Epithelial cell of esophagus (primary cell): ENCODE measurements at places on chromosomes 12 and 14.
A peak's percentile ranks its signal among the peaks of the same experiment; 100 is the strongest.

- no peak for DNase-seq
Measured at GRCh38 chr14:65790172-65790815, 377.8 kb downstream of the FUT8 start.

GRCh38 chr14:66421990-66422946 lies 63.9 kb upstream of the CCDC196 start:
- no peak for DNase-seq

- DNase-seq: no peak
Measured at GRCh38 chr12:120984351-120984898, 6.1 kb downstream of the HNF1A start.

DNA sequence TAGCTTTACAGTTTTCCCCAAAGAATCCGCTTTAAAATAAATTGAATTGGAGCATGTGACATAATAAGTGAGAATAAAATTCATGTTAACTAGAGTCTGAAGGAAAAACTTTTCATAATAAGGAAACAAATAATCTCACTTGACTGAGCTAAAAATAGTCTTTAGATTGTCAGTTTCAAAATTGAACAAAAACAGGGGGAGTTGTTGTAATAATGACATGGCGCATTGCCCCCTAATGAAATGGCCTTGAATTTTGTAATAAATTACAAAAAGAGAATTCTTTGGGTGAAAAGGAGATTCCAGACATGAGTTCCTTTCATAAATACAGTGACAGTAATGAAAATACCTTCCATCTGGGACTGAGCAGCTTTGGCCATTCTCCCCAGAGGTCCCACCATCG lies 178.6 kb downstream of the EFCAB11 start:
- no peak for DNase-seq

DNA sequence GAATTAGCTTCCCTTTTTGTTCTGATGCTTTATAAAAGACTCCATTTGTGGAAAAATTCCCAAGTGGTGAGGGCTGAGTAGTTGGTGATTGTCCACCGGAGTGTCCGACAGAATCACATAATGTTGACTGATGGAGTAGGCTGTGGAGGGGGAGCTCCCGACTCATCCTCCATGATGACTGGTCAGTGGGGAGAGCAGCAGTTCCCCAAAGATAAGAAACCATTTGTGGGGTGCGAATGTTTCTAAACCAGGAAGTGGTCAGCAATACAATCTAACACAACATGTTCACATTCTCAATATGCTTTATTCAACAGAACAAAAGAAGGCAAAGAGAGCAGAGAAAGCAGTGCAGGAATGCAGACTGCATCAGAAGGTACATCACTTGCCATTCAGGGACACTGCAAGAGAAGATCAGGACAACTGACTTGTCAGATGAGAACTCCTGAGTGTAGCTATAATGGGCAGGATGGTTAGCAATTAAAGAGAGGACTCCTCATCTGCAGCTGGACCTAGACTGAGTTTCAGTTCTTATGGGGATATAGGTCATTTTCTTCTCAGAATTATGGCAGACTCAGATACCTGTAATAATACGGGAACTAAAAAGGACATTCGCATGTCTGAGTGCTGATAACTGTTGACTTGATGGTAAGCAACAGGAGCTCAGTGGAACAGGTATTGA lies 5.4 kb downstream of the KRT6B start:
- DNase-seq: peak; percentile 54

- no peak for DNase-seq
Measured at GRCh38 chr12:112191201-112191600, 65.8 kb downstream of the TRAFD1 start.

DNA sequence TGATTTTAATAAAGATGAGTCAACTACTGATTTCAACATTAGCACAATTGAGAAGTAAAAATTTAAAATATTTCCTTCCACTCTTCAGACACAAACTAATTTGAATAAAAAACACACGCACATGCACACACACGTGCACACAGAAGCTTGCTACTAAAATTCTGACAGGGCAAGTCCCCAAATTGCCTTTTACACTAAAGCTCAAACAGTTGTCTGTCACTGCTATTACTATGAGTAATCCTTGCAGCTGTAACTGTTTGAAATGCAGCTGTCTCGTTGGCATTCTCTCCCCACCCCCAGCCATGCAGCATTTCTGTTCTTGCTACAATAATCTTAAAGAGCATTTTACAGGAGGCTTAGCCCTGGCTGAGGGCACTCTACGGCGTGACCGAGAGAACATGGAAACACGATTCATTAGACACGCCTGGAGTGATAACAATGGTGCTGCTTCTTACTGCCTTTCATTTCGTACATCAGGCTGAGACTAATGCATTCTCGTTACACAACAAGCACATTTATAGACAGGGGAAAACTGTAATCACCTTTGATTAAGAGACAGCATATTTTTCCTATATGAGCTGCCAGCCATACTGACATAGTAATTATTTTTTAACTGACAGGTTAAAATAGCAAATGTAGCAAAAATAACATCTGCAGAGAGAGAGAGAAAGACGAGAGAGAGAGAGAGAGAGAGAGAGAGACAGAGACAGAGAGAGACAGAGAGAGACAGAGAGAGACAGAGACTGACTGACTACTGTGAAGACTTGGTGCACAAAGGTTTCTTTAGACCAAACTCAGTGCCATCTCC lies 153.8 kb downstream of the MED13L start:
- DNase-seq: peak; percentile 68

- no peak for DNase-seq
Measured at GRCh38 chr12:1629338-1630132, 504 bp downstream of the WNT5B start.

GRCh38 chr14:76034566-76034965 lies 49.0 kb downstream of the IFT43 start:
- DNase-seq: peak; percentile 55

DNA sequence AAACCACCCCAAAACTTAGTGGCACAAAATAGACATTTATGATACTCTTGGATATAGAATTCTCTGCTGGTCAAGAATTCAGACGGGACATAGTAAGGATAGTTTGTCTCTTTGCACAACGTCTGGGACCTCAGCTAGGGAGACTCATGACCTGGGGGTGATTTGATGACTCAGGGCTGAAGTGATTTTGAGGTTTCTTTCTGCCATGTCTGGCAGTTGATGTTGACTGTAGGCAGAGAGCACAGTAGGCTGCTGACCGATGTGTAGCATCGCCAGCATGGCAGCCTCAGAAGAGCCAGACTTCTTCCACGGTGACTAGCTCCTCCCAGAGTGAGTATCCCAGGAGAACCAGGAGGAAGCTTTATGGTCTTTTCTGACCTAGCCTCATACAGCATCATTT lies 88.9 kb upstream of the FRMD6 start:
- peak; percentile 76 for DNase-seq

DNA sequence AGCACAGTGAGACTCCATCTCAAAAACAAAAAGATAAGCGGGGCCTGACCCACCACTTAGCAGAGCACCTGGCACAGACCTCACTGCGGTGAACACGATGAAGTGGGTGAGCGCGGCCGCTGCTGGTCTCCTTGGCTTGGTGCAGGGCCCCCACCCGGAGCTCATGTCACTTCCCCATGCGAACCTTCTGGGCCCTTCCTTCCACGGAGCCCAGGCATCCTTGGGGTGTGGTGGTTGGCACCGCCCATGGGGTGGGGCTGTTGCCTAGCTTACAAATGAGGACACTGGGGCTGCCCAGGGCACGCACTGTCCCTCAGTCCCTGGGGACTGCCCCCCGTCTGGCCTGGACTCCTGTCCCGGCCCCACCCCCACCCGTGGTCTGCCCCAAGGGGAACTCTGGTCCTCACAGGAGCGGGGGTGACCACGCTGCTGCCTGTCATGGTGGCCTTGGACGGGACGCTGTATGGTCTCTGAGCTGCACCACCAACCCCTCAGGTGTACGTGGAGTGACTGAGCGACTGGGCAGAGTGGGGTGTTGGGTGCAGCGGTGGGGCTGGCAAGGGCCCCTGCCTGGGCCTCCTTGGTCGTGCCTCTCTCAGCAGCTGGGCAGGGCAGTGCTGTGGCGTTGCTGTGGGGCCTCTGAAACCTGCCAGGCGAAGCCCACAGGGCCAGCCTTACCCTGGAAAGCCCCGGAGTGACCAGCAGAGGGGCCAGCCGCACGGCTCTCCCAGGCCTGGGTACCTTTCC lies 15.3 kb downstream of the FBRSL1 start:
- no peak for DNase-seq

DNA sequence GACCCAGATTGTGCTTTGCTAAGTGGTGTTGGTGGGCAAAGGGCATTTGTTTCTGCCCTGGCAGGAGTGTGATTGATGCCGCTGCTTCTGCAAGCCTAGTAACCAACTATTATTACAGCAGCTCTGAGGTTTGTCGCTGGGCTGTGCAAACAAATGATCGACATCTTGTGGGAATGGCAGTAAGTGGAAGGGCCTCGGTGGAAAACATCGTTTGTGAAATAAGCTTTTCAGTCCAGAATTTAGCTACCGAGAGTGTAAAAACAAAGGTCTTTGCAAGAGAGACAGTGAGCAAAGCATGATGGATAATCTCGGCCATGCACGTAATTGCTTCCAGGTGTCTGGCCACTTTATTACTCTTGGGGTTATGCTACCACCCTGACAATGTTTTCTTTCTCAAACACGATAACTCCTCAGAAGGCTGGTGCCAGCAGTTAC lies 397.7 kb upstream of the PRICKLE1 start:
- DNase-seq: no peak

DNA sequence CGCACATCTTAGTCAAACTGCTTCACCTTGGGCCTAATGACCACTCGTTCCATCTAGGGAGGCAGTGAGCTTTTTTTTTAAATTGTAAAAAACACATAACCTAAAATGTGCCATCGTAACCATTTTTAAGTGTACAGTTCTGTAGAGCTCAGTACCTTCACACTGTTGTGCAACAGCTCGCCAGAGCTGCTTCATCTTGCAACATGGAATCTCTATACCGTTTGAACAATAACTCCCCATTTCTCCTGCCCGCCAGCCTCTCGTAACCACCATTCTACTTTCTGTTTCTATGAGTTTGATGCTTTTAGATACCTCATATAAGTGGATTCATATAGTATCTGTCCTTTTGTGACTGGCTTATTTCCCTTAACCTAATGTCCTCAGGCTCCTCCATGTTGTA lies 196.2 kb downstream of the CHST11 start:
- DNase-seq: no peak

GRCh38 chr12:2625289-2625612 lies 169.5 kb upstream of the FKBP4 start:
- no peak for DNase-seq

- DNase-seq: no peak
Measured at GRCh38 chr12:17159506-17160300, 553.7 kb upstream of the LMO3 start.

- peak; percentile 42 for DNase-seq
Measured at GRCh38 chr12:63045020-63045860, 105.8 kb downstream of the AVPR1A start.

- no peak for DNase-seq
Measured at GRCh38 chr12:122454250-122454721, 31.8 kb upstream of the CLIP1 start.

- no peak for DNase-seq
Measured at GRCh38 chr12:55929306-55929791, 1.6 kb upstream of the DGKA start.

DNA sequence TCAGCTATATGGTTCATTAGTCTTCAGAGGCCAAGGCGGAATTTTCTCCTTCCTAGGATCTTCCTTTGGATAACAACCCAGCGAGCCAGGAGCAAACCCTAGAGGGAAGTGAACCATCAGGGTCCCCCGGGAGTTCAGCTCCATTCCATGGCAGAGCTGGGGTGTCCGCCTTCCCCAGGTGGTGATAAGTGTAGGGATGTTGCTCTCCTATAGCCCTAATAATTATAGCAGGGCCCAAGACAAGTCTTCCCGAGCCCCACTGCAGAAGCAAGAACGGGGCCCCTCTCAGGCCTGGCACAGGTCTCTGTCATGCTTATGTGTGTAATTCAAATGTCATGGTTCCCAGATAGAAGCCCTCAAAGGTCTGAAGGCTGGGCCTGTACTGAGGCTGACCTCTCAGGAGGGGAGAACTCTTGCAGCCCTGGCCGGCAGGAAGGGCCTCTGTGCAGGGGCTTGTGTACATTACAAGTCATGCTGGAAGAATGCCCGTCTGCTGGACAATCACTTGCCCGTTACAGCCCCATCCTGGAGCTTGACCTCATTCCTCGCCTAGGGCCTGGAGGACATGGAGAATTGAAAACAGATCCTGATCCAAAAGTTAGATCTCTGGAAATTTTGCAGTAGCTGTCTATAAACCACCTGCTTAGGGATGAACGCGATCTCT lies 17.3 kb downstream of the LRTM2 start:
- DNase-seq: no peak

DNA sequence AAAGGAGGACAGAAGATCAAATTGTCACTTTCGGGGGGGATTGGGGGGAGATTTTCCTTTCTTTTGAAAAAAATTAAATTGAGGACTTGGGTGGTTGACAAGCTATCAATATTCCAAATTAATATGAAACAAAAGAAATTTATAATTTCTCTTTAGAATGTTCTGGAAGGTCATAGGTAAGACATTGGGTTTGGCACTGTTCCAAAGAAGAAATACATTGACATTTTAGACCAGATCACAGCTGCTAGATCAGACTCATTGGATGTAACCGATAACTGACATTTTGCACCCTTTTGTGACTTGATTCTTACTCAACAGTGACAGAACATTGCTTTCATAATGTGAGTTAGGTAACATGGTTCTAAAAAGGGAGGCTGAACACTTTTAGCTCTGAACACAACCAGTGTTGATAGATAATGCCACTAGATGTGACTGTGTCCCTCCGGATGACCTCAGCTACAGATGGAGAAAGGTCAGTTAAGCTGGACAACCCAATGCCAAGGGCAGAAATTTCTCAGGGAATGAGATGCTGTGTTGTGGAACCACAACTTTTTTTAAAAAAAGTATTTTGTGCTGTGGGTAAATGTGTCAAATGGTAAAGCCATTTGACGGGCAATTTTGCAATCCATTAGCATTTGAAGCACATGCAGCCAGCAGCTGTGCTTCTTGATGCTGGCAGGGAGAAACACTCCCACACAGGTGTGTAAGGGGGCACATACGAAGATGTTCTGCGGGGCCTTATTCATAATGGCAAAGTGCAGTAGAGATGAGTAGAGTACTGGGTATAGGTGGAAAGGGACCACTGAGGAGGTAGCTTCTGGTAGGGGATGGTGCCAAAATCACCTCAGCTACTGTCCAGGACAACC lies 62.9 kb downstream of the RFX4 start:
- no peak for DNase-seq

GRCh38 chr12:65039301-65039700 lies 81.8 kb downstream of the WIF1 start:
- DNase-seq: no peak

- DNase-seq: no peak
Measured at GRCh38 chr12:64781280-64782190, 22.3 kb upstream of the GNS start.

DNA sequence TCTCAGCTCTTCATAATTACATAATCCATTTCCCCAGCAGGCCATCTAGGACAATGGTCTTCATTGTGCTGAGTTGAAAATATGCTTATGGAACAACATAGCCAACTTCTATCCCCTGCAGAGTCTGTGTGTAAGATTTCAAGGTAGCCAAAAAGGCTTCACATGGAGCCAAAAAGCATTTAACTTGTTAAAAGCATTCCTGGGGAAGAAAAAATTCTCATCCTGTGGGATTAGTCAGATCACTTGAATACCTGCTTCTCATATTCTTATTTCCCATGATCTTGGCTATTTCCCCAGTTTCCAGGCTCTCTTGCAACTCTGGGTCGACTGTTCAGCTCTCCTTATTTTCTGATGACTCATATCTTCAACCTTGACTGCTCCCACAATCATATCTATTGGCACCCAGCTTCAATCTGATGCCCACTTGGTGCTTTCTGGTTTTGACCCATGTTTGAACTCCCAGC lies 178.9 kb downstream of the KLHL28 start:
- no peak for DNase-seq
